Activated CD8-positive, alpha-beta memory T cell treated with anti-CD3 and anti-CD28 coated beads for 1 hour (primary cell): ENCODE measurements at places on chromosomes 16 and 17.

DNA sequence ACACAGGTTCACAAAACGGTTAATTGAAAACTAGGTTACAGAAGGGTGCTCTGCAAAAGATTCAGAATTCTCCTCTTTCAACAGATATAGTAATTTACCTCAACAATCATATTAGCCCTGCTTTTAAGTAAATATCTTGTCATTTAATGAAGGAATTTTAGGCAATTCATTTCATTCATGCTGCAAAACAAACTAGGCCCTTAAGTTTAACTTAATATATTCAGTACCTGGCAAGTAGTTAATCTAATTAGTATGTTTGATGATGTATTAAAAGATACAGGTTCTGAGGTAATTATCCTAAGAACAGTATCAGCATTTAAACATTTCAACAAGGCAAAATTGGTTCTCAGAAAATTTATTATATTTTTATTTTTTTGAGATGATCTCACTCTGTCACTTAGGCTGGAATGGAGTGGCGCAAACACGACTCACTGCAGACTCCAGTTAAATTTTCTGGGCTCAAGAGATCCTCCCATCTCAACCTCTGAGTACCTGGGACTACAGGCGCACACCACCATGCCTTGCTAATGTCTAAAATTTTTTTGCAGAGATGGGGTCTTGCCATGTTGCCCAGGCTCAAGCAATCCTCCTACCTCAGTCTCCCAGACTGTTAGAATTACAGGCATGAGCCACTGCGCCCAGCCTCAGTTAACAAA, 44.9 kb downstream of the SMURF2 start:
- DNase-seq = no peak

DNA sequence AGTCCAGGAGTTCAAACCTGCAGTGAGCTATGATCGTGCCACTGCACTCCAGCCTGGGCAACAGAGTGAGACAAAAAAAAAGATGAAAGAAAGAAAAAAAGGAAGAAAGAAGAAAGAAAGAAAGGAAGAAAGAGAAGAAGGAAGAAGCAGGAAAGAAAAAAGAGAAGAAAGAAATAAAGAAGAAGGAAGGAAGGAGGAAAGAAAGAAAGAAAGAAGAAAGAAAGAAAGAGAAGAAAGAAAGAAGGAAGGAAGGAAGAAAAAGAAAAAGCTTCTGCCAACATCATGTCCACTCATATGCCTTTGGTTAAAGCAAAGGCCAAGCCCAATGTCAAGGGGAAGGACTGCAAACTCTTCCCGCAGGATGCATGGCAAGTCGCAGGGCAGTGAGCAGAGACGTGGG, 143.2 kb downstream of the IRX3 start:
- no peak for DNase-seq

GRCh38 chr16:62644030-62644812, 608.0 kb upstream of the CDH8 start:
- DNase-seq = no peak

DNA sequence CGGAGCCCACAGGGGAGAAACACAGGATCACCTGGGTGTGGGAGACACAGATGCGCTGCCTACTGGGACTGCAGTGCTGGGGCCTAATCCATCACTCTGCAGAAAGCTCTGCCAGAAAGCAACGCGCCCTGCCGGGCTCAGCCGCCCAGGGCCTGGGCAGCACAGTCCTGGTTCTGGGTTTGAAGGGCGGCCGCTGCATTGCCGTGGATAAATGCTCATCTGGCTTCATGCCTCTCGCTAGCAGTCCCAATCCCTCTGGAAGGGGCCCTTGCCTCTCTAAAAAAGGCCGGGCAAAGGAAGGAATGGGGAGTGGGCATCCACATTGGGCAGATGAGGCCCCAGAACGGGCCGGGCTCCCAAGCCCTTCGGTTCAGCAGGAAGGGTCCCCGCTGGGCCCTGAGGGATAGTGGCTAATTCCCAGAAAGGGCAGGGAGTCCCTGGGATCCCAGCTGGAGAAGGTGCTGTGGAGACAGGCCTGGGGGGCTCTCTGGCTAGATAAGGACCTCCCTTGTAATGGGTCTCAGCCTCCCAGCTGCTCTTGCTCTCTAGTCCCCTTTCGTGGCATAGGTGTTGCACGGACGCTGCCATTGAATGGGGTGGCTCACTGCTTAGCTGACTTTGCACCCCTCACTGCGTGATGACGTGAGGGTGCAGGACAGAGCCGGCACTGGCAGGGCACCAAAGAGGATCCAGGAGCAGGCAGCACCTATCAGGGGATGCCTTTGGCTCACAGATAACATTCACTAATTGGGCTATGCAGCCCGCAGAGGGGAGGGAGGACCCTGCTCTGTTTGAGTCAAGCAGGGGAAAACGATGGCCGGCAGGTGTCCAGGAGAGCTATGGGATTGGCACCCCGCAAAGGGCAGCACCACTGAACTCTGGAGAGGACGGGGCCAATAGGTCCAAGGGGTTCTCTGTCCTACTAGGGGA, 88.6 kb downstream of the PGS1 start:
- no peak for DNase-seq

DNA sequence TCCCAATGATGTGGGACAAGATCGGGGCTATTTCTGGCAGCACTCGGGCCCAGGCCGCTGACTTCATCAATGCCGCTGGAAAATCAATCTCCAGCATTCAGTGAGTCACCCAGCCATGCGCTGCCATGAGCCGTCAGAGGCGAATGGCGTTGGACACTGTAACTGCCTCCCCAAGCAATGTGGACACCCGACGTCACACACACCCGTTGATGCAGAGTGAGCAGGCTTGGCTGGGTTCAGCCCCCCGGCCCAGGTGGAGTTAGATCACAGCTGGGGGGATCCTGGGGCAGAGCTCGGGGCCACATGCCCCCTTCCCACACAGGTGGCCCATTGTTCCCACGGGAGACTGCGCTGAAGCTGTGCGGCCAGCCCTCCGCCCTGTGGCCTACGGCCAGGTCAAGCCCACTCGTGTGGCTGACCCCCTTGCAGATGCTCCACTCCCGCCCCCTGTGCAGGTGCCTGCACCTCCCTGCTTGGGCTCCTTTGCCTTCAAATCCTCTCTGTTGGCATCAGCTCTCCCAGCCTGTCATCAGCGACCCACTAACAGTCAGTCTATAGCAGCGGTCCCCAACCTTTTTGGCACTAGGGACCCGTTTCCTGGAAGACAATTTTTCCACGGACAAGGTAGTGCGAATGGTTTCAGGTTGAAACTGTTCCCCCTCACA, 89.9 kb downstream of the TBC1D16 start:
- no peak for DNase-seq
